Stimulated activated CD4-positive, alpha-beta T cell treated with anti-CD3 and anti-CD28 coated beads, Interleukin-1b, Interleukin-23, amount 100 ng/mL, for 1 hour (primary cell): ENCODE measurements at places on chromosomes 3 and 15.

DNA sequence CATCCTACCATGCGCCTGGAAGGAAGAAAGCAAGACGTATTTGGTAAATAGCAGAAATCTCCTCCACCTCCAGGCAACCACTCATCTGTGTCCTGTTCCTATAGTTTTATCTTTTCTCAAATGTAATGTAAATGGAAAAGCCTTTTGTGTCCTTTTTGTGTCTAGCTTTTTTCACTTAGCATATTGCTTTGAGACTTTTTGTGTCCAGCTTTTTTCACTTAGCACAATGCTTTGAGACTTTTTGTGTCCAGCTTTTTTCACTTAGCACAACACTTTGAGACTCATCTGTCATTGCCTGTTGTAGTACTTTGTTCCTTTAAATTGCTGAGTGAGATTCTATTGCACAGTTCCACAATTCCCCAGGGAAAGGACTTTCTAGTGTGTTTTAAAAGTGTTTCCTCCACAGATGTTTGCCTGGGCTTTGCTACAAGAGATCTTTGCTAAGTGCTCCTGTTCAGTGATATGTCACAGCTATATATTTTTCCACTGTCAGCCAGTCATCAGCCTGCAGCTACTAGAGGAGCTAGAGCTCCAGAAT lies 27.9 kb upstream of the MUC13 start:
- DNase-seq, result no peak

- DNase-seq, result no peak
Measured at GRCh38 chr3:33364531-33365128, 75.6 kb downstream of the UBP1 start.

DNA sequence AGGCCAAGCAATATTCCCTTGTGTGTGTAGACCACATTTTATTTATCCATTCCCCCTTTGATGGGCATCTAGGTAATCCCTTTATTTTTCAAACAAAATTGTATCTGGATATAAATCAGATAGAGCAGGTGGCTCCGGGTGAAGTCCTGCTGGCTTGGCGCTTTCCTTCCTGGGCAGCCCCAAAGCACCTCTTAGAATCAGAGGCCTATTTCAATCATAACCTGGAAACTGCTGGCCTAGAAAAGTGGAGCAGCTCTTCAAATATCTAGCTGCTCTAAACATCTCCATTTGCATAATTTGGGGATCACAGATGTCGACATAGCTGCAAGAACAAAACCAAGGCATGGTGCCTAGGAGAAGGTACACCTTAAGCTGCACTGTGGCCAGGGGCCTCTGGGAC lies 40.2 kb downstream of the RASGRF1 start:
- DNase-seq, result no peak

- no peak for DNase-seq
Measured at GRCh38 chr3:139234491-139234890, 109.3 kb upstream of the MRPS22 start.

GRCh38 chr3:39378088-39378487 lies 5.1 kb upstream of the SLC25A38 start:
- peak; percentile 21 for DNase-seq

DNA sequence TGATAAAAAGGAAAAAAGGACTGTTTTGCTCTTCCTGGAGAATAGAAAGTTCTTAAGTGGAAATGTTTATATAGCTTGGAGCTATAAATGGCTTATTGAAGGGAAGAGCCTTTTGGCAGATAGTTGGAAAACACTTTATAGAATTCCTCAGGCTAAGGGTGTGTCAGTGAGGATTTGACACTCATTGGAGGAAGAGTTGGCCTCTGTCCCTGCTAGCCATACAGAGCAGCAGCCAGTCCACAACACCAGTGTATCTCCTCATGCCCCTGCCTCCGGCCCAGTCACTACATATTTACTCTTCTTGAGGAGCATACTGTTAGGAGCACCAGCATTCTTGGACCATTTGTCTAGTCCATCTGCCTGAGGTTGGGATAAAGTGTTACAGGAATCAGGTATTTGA lies 36.2 kb downstream of the KLHL18 start:
- no peak for DNase-seq

DNA sequence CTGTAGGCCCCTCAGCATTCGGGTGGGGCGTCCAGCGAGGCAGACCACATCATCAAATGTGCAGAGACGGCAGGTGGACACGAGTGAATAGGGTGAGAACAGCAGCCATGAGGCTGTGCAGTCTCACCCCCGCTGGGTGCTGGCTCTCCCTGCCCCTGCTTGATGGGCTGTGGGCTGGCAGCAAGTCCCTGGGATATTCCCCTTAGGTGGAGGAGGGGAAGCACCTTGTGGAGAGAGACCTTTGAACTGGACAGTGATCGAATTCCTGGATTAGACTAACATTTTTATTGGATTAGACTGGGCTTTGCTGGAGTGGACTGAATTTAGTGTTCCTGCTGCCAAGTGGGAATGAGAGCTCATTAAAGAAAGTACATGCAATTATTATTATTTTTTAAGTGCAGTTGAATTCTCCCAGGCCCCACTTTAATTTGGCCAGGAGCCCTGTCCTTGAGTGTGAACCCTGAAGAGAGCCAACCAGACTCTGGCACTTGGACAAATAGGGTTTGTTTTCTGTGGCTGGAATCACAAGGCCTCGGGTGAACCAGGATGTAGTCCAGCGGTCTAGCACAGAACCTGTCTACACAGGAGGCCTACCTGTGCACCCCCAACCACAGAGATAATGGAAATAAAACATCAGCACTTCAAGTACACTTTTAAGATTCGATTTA lies 193.1 kb downstream of the ABHD5 start:
- DNase-seq, result no peak
